GM18507 (cell line): ENCODE measurements at places on chromosomes 1 and 21.

DNA sequence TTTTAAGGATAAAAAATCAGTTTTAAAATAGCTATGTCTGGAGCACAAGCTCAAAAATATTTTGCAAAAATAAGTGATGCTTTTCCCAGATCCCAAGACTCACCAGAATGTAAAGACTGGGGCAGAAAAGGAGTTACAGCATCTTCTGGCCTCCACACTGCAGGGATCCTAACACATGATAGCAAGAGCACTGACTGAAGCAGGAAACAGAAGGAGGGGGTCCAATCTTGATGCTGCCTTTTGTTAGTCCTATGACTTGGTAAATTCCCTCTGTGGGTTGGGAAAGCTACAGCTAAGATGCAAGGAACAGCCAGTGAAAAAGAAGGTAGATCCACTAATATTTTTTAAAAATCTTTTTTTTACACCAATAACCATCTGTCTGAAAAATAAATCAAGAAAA is 54.2 kb upstream of the TNR start:
- no peak for DNase-seq

GRCh38 chr1:50976111-50976889 is 6.3 kb downstream of the CDKN2C start:
- no peak for DNase-seq

- DNase-seq, result no peak
These were observed 547.3 kb upstream of the BEND5 start for GRCh38 chr1:49323925-49324540.

DNA sequence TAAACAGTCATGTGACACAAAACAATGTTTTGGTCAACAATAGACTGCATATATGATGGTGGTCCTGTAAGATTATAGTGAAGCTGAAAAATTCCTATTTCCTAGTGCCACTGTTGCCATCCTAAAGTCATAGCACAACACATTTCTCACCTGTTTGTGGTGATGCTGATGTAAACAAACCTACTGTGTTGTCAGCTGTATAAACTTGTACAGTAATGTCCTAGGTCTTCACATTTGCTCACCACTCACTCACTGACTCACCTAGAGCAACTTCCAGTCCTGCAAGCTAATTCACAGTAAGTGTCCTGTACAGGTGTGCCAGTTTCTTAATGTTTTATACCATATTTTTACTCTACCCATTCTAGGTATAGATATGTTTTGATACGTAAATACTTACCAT is 326.1 kb upstream of the USP24 start:
- DNase-seq, result no peak

- DNase-seq, result peak; percentile 88
These were observed 30.0 kb downstream of the SLC27A3 start for GRCh38 chr1:153805042-153805745.

DNA sequence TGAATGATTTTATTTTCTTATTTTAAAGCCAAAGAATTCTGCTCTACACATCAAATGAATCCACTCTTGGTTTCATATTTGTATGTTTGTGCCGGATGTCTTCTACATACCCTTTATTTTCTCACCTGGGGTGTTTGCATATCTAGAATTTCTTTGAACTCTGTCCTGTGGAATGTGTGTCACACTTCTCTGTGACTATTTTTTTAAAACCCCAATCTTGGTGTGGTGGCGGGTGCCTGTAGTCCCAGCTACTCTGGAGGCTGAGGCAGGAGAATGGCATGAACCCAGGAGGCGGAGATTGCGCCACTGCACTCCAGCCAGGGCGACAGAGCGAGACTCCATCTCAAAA is 35.4 kb downstream of the CENPF start:
- DNase-seq, result no peak

- DNase-seq, result no peak
These were observed 2.0 kb downstream of the PRMT6 start for GRCh38 chr1:107058245-107059032.

DNA sequence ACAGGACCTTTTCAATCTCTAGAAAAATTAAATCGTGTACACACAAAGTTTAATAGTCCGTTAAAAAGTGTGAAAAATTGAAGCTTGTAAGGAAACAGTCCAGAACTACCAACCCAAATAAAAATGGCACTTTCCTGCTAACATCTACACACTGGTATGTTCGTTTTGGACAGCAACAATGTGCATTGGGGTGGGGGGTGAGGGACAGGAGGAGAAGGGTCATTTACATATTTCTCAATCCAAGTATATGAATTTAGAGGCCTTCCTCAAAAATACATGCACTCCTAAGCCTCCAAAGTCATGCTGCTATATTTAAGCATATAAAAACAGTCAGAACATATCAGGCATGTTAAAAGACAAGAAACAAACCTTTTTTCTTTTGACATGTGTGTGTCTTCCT is 2.5 kb downstream of the PPP1R15B start:
- no peak for DNase-seq

DNA sequence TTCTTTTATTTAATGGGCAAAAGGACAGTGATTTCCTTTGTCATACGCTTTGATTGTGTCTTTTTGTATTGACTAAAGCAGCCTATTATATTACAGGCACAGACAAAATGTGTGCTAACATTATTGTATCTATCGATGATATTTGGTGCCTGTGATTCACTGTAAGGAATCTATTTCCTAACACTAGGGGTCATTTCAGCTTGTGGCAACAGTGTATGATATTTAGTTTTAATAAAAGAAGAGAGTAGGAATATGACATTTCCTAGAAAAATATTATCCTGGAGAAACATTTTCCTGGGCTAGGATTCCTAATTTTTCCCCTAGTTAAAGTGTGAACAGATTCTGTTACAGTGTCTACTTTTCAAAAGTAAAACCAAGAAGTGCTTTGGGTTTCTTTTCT is 42.8 kb downstream of the TYW3 start:
- DNase-seq, result no peak

DNA sequence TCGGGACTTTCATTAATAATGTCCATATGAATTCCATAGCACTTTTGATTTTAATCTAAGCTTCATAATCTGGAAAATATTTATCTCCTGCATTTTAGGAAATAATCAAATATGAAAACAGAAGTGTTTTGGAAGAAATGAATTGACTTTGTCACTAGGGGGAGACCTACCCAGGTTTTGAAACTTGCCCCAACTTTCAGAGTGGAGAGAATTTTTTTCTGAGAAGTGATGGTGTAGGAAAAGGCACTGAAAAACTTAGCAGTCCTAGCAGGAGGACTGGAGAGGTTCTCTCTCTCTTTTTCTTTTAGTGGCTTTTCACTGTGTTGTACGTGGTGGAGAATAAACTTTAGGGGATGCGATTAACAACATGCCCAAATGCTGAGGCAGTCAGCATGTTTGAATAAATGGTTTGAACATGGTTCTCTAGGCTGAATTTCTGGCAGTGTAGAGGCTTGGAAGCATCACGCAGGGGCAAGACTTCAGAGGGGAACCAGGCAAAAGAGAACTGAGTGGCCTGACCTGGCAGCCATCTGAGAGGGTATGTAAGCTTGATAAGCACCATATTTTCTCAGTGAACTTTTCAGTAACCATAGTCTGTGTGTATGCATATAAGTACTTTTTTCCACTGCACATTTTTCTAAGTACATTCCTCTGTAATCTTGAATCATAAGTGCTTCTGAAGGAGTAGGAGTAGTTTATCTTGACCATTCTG is 68.3 kb upstream of the NEK7 start:
- peak; percentile 1 for DNase-seq

DNA sequence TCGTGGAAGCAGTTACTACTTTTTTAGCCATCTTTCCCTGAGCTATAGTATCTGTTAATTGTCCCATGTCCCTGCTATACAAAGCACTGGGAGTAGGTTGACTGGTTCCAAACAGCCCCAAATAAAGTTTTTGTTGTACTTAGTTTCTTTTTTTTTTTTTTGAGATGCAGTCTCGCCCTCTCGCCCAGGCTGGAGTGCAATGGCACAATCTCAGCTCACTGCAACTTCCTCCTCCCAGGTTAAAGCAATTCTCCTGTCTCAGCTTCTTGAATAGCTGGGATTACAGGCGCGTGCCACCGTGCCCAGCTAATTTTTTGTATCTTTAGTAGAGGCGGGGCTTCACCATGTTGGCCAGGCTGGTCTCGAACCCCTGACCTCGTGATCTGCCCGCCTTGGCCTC is 3.3 kb downstream of the NCSTN start:
- DNase-seq, result no peak
